Activated CD4-positive, alpha-beta T cell treated with anti-CD3 and anti-CD28 coated beads, Interleukin-2, amount 50 U/mL, for 1 hour (primary cell): ENCODE measurements at places on chromosomes 2 and 18.

GRCh38 chr18:37084912-37085311, 256.0 kb downstream of the KIAA1328 start:
- DNase-seq = no peak

DNA sequence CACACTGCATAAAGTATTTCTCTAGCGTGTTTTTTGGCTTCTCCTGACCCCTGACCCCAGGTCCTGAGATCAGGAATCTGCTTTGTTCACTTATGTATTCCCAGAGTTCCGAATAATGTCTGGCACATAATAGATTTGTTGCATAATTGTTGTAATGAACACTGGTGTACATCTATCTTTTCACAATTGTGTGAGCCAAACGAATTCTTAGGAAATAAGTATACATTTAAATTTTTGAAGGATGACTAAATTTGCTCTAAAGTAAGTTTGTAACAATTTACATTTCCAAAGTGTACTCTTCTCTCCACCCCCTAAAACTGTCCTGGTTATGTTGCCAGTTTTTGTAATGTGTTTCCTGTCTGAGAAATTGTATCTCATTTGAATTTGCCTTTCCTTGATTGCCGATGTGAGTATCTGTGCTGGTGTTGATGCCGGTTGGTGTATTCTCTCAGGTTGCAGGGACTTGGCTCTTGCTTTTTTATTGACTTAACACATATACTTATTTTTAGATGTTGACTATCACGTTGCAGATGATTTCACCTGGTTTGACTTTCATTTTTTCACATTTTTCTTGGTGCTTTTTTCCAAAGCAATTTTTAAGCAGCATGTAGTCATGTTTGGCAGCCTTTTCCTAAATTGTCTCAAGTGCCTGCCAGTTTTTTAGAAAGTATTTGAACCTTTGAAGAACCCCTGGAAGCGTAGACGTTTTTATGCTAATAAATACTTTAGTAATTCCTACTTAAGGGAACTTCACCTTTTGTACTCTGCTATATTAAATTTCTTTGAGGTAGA, 16.1 kb upstream of the FARP2 start:
- no peak for DNase-seq

DNA sequence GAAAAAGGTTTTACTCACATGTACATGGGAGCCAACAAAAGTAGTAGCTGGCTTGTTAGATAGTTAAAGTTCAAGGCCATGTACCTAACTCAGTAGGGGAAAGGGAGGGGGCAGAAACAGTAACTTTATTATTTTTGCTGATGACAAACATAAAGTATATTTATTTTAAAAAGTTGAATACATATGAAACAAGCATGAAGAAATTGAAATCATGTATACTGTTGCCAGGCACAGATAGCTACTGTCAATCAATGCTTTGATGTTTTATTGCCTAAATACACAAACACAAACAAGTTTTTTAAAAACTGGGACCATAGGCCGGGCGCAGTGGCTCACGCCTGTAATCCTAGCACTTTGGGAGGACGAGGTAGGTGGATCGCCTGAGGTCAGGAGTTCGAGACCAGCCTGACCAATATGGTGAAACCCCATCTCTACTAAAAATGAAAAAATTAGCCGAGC, 7.6 kb upstream of the PSD4 start:
- no peak for DNase-seq

DNA sequence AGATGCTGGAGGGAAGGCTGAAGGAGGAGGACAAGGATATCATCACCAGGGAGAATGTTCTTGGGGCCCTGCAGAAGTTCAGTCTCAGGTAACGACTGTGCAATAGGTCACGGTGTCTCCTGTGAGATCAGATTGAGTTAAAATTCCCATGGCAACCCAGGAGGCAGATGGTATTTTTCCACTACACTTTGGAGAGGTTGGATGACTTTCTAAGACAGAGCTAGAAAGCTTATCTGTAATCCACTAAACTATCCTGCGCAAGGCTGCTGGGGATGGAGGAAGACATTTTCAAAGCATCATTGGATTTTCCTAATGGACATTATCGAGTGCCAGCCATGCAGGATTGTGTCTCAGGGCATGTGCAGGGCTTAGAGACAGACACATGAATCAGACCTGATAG, 74.6 kb downstream of the ARMC9 start:
- no peak for DNase-seq

- DNase-seq = no peak
Measured at GRCh38 chr2:226325526-226325925, 474.1 kb downstream of the IRS1 start.

DNA sequence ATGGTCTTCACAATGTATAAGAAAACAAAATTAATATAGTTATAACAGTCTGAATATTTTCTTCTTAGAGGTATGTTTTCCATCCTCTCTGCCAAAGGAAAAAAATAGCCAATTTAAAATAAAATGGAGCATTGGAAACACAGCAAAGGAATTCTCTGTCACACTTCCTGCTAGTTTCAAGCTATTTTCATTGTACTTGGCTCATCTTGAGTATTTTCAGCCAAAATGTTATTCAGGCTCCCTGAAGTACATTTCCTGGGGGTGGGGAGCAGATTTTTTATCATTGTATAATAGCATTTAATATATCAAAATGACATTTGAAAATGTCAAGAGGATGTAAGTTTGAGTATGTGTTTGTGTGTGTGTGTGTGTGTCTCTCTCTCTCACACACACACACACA, 463.6 kb upstream of the REG3G start:
- no peak for DNase-seq

- no peak for DNase-seq
Measured at GRCh38 chr2:118231759-118232158, 143.5 kb downstream of the INSIG2 start.

- no peak for DNase-seq
Measured at GRCh38 chr18:77071061-77071460, 61.5 kb downstream of the MBP start.

DNA sequence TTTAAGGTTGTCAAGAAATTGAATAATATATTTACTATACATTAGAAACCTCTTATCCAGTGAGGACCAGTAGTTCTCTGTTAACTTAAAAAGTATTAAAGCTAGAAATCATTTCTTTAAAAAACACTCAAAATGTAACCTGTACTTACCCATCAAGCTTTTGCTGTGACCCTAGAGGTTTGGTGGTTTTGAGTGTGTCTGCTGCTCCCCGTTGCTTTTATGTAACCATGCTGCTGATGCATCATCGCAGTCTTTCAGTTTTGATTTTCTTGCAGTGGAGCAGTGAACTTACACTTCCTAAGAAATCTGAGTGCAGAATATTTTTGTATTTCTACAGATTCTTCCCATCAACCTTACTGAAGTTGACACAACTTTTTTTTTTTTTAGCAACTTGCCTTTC, 34.2 kb downstream of the MRPS9 start:
- no peak for DNase-seq

GRCh38 chr2:191682126-191682525, 4.2 kb downstream of the NABP1 start:
- no peak for DNase-seq

- DNase-seq = no peak
Measured at GRCh38 chr2:38586931-38587330, 15.8 kb downstream of the HNRNPLL start.

- no peak for DNase-seq
Measured at GRCh38 chr18:51169731-51170130, 27.8 kb downstream of the MEX3C start.

DNA sequence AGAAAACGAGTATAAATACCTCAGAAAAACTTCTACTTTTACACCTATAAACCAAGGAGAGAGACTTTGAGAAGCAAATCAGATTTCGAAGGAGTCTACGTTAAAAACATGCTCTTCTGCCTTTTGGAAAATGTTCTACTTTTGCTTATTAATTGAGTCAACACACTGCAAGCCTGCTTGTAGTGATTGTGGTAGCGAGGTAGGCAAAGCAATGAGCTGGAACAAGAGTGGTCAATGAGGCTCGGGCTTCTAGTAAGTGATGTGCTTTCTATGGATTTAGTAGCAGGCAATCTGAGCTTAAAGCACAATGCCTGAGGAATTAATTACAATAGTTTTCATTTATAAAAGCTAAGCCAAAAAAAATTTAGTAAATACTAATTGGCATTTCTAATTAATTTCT, 103.4 kb upstream of the TFCP2L1 start:
- DNase-seq = no peak

- DNase-seq = no peak
Measured at GRCh38 chr18:49024804-49025421, 74.1 kb upstream of the SMAD7 start.

- peak; percentile 64 for DNase-seq
Measured at GRCh38 chr18:111306-112014, 46.9 kb upstream of the USP14 start.

DNA sequence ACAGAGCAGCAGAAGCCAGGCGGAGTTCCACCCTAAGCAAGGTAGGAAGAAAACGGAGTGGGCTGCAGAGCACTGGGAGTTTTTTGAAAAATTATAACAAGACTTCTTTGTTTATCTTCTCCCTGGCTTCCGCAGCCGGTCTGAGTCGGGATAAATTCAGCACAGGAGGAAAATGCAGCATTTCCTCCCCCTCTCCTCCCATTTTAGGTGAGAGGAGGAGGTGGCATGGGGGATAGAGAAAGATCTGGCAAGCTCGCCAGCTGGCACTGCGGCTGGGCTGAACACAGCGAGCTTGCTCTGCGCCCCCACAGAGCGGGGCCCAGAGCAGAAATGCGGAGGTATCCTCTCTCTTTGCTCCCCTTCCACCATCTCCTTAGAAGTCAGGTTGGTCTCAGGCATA, 17.7 kb upstream of the CHRNA1 start:
- DNase-seq = no peak

DNA sequence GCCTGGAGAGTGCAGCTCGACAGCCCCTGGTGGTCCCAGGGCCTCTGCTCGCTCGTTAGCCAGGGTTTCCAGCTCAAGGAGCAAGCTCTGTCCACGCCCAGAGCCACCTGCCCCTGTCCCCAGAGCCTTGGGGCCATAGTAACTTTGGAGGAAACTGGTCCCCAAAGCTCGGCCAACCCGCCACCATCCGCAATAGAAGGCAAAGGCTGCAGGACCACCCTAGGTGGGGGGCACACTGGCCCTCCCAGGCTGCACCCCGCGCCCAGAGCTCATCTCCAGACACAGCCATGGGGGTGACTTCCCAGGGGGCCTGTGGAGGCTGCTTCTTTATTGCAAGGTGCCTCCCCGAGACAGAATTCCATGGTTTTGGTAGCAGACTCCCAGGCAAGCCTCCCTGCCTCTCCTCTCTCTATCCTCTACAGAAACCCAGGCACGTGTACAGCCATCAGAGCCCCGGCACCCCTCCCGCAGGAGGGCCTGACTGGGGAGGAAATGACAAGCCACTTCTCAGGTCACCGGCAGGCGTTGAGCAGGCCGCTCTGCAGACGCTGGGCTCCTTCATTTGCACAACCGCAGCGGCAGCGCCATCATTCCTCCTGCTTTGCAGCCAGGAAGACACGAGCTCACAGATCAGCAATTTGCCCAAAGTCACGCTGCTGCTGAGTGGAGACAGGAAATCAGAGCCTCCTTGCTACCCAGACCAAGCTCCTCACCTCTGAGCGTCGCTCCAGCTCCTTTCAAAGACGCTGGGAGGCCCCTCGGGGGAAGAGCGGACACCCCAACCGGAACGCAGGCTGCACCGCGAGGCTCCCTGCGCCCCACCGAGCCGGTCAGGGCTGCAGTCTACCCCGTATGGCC, 80.2 kb downstream of the NDUFA10 start:
- DNase-seq = peak; percentile 11

DNA sequence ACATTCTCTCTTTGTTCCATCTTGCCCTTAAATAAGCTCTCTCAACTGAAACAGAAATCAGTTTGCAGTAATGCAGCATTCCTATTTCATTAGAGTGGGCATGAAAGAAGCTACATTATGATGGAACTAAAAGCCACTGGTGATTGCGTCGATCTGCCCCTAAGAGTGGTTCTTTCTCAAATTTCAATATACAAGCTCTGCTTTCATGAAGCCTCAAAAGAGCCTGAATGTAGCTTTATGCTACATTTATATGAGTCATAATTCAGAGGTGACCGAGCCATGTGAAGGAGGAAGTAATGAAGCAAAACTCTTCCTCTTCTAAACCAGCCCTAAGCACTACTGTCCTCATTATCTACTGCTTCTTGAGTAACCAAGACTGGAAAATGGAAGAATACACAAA, 64.8 kb upstream of the CYTIP start:
- no peak for DNase-seq

DNA sequence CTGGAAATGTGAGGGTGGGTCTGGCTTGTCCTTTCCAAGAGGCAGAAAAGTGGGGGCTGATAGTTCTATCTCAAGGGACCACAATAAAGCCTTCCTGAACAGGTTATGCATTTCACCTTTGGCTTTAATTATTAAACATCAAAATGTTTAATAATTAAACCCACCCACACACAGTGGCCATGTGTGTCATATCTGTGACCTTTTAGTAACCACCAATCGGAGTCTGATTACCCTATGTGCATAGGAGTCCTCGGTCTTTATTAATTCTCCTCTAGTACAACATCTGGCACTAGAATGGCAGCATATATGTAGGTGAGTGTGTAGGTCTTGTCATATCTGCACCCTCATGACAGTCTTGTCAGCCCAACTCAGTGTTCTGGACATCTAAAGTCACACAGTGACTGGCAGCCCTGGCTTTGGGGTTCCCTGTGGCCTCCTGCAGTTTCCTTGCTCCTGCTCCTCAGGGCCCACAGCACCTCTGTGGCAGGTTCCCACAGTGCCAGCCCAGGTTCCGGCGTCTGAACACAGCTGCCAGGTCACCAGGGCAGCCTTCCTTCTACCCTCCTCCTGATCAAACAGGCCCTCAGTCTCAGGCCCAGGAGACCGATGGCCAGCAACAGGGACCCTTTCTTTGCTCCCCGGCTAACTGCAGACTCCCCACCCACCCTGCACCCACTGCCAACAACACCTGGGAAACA, 100.9 kb downstream of the MTCL1 start:
- no peak for DNase-seq

DNA sequence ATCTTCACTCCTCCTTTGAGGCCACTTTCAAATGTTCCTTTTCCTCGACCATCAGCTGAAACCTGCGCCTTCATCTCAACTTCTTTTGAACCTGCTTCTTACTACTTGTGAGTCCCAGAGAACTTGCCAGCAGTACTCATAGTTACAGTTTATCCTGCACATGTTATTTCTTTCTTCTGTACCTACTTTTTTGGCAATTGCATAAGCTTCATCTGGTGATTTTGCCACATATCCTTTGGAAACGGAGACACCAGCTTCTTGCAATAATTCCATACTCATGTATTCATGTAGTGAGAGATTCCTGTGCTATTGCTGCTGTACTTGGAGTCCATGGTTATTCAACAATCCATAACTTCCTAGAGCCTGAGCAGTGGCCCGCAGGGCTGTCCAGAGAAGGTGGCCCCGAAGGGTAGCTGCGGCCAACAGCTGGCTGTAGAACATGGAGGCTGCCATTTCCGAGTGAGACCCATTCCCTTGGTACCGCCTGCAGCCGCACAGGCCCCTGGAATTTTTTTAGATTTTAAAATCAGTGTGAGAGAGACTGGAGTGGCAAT, 39.4 kb downstream of the EFR3B start:
- no peak for DNase-seq

- no peak for DNase-seq
Measured at GRCh38 chr18:37393945-37394609, 171.5 kb downstream of the CELF4 start.

DNA sequence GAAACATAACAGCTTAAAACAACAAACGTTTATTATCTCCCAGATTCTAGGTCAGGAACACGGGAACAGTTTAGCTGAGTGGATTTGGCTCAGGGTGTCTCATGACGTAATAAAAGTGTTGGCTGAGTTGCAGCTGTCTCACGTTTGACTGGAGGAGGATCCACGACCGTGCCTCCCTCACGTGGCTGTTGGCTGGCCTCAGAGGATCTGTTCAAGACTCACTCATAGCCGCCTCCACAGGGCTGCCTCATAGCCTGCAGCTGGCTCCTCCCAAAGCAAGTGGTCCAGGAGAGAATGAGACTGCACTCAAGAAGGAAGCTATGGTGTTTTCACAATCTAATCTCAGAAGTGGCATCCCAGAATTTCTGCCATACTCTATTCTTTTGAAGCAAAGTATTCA, 167.1 kb downstream of the RPRM start:
- DNase-seq = no peak
